ENCODE measurements at places on chromosomes 1 and 21.

DNA sequence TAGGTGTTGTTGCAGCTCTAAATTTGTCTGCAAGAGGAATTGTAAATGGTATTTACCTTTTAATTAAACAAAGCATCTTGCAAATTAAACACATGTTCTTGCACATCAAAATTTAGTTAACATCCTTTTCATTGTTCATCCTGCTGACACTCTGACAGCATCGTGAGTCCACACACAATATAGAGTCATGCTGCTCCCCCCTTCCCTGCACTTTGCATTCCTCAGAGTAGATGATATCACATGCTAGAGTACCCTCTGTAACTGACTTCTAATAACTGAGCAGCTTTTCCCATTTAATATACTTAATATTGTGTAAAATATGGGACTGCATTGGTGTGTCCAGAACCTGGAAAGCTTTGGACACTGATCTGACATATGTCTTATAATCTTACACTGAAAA, 138.8 kb upstream of the DPYD start:
- DNase-seq = no peak

- DNase-seq = no peak
Observed at GRCh38 chr1:244347942-244348341, 103.8 kb downstream of the ADSS2 start.

- DNase-seq = no peak
Observed at GRCh38 chr1:82073659-82074058, 272.9 kb downstream of the ADGRL2 start.

DNA sequence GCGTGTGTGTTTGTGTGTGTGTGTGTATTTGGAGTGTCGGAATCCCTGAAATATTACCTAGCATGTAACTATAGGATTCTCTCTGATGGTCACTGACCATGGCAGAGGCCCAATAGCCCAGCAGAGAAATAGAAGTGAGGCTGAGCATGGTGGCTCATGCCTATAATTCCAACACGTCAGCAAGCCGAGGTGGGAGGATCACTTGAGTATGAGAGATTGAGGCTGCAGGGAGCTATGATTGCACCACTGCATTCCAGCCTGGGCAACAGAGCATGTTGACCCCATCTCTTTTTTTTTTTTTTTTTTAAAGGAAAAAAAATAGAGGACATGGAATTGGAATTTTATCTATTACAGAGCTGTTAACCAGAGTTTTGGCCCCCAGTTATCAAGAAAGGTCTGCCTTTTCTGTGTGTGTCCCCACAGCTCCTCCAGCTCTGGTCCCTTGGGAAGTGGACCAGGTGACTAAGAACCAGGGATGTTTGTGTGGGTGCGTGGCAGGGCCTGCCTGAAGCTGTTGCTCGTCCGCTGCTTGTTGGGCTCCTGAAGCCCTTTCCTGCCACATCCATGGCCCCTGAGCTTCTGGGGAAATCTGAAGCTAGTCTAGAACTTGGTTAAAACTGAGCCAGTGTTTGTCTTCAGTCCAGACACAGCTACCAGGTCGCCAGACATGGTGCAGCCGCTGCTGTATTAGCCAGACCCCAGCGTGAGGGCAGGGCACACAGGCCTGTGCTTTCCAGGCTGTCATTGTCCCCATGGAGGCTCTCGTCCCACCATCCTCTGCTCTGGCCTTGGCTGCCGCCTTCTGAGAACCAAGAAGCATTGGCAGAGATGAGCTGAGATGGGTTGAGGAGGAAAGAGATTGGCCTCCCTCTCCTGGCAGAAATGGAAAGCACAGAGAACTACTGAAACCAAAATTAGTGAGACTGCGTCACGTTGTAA, 25.5 kb downstream of the CAPN9 start:
- no peak for DNase-seq

All from activated CD8-positive, alpha-beta memory T cell treated with anti-CD3 and anti-CD28 coated beads for 48 hours (primary cell).